ENCODE measurements at places on chromosomes 13 and 19.

DNA sequence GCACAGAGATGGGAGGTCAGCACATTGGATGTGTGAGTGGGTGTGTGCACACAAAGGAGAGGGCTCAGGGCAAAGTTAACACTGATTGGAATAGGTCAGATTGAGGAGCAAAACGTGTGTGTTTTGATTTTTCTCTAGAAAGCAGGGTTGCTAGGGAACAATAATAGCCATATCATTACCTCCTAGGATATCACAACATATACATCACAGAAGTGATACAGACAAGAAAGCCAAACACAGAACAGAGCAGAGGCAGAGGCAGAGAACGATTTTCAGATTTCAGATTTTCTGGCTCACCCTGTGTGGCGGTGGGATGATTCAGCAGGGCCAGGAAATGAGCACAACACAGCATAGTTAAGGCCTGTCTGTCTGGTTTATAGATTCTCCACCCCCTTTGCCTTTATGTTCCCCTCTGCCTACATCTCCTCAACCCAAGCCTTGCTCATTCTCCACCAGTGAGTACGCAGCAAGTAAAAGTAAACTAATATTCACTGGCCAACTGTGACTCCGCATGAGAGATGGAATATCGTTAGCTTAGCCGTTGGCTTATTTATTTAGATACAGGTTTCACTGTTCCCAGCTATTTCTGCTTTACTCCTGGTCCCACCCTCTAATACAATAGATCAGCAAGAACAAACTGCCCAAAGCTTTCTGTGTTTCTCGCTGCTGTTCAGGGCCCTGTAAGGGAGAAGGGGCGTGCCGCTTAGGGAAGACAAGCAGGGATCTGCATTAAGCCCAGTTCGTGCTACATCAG lies 182.7 kb upstream of the TSC22D1 start:
- DNase-seq, result peak; percentile 50

DNA sequence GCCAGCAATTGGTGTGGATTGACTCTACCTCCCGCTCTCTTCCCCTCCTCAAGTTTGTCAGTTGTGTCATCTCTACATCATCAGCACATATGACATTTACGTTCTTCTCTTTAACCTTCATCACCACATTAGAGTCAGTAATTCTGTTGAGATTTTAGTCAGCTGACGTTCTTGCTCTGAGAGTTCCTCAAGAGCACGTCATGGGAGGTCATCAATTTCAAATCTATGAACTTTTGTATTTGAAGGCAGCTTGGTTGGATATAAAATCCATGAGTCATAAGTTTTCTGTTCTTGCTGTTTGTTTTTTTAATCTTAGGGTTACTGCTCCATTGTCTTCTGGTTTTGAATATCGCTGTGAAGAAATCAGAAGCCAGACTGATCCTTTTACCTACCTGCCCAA lies 21.8 kb upstream of the ARGLU1 start:
- DNase-seq, result no peak

DNA sequence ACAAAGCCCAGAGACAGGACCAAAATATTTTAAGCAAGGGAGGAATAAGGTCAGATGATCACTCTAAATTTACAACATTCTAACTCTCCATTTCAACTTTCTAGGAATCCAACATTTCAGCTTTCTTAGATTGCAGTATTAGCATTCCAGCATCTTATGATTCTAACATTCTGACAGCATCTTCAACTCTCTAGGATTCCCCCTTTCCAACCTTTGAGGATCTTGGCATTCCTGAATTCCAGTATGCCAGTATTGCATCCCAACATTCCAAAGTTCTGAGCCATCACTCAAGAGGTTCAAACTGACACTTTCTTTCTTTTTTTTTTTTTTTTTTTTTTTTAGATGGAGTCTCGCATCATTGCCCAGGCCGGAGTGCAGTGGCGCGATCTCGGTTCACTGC lies 13.8 kb downstream of the TGFB1 start:
- no peak for DNase-seq

- DNase-seq, result no peak
Measured at GRCh38 chr19:55133639-55134444, 15.2 kb downstream of the TNNT1 start.

DNA sequence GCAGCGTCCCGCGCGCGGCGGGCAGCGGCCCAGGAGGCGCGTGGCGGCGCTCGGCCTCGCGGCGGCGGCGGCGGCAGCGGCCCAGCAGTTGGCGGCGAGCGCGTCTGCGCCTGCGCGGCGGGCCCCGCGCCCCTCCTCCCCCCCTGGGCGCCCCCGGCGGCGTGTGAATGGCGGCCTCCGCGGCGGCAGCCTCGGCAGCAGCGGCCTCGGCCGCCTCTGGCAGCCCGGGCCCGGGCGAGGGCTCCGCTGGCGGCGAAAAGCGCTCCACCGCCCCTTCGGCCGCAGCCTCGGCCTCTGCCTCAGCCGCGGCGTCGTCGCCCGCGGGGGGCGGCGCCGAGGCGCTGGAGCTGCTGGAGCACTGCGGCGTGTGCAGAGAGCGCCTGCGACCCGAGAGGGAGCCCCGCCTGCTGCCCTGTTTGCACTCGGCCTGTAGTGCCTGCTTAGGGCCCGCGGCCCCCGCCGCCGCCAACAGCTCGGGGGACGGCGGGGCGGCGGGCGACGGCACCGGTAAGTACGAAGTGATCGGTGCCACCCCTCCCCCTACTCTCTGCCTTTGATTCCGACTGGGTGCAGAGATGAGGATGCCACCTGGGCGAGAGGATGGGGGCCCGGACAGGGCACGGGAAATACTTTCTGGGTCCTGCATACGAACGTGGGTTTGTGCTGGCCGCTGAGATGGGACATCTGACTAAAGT lies 874 bp downstream of the TRIM28 start:
- DNase-seq, result no peak

- no peak for DNase-seq
Measured at GRCh38 chr13:29994911-29995595, 144.6 kb upstream of the UBL3 start.

- DNase-seq, result no peak
Measured at GRCh38 chr13:50691681-50692263, 151.7 kb downstream of the DLEU7 start.

DNA sequence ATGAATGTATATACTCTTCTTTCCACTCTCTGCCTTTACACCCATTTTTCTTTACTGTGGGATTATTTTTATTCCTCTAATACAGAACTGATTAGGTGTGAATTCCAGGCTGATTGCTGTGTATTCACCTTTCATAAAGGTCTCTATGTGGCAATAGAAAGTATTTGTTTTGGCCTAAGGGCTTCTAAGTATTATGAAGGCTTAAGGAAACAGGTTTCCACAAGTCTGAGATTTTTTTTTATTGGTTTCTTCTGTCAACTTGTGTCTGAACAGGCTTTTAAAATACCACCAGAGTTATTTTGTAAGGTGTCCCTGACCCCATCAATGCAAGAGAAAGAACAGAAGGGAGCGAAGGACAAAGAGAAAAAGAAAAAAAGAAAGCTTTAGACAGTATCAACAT lies 1102.0 kb upstream of the SPRY2 start:
- no peak for DNase-seq

- no peak for DNase-seq
Measured at GRCh38 chr13:24459234-24459633, 53.3 kb downstream of the PARP4 start.

DNA sequence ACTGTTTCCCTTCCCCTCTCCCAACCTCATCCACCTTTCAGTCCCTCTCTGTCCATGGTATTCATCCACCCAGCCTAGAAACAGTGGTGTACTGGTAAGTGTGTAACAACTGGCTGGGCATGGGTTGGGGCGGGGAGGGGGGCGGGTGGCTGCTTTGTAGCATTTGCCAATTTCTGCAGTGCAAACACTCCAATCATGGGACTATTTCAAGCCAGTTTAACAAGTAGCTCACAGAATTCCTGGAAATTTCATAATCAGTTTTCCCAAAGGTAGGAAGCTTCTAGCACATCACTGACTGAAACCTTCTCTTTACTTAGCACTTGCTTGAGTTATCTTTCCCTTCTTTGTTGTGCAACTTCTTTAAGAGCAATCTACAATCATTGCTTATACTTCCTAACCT lies 100.8 kb upstream of the WASF3 start:
- no peak for DNase-seq

DNA sequence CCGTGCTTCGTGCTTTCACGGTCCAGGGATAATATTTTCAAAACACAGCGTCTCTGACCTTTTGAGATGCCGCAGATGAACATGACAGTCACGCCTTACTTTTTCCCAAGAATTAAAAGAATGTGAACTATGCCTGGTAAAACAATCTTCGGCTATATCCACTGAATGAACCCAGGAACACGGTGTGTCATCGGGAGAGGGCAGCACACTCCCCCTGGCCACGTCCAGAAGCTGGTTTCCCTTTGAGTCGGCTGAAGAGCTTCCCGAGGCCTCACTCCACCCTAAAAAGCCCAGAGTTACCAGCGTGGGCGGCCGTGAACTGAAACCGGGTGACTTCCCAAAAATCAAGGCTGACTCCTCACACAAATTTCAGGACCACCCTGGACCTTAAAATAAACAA lies 22.9 kb upstream of the SHISA2 start:
- no peak for DNase-seq

GRCh38 chr13:73288596-73288995 lies 229.8 kb downstream of the KLF5 start:
- no peak for DNase-seq

DNA sequence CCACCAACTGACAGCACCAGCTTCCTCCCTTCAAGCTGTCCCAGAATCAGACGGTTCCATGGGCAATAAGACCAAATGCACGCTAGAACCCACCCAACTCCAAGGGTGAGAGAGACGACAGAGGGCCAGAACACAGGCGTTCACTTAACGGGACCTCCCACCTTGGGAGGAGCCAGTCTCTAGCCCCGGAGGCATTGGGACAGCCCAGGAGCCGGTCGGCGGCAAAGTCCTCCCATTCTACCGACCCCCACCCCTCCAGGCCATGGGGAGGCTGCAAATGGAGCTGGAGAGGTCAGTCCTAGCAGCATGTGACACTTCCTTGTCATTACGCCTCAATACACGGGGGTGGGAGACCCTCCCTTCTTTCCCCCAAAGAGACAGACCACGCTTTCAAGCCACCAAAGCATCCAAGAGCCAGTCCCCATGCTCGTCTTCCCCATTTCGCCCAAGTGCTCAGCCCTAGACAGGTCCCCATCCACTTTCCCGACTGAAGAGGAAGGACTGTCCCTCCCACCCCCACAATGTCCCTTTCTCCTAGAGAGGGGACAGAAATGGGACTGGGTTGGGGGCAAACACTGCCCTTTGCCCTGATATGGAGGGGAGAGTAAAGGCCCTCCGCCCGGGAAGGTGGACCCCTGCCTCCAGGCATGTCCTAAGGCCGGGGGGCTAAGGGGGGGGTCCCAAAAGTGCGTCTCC lies 964 bp downstream of the KHSRP start:
- peak; percentile 75 for DNase-seq

- no peak for DNase-seq
Measured at GRCh38 chr13:25871389-25872125, 180.3 kb downstream of the SHISA2 start.

DNA sequence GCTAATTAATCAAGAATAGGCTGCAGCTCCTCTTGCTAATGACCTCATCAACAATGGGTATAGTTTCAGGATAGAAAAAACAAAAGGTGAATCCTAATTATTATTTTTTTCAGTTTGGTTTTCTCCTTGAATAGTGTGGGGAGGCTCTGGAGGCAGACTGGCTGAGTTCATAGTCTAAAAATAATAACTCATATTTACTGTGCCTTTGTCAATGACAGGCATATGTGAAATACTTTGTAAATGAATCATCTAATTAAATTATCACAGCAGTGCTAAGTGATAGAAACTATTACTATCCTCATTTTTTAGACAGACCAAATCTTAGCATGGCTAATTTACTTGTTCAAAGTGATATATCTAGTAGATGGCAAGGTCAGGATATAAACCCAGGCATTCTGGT lies 1261.0 kb upstream of the SLC10A2 start:
- DNase-seq, result no peak

- DNase-seq, result no peak
Measured at GRCh38 chr19:40690050-40690692, at the start of gene NUMBL. TSS of gene NUMBL (minus strand) at chr19:40690651. CDS start at chr19:40690483, 168 bp downstream.

DNA sequence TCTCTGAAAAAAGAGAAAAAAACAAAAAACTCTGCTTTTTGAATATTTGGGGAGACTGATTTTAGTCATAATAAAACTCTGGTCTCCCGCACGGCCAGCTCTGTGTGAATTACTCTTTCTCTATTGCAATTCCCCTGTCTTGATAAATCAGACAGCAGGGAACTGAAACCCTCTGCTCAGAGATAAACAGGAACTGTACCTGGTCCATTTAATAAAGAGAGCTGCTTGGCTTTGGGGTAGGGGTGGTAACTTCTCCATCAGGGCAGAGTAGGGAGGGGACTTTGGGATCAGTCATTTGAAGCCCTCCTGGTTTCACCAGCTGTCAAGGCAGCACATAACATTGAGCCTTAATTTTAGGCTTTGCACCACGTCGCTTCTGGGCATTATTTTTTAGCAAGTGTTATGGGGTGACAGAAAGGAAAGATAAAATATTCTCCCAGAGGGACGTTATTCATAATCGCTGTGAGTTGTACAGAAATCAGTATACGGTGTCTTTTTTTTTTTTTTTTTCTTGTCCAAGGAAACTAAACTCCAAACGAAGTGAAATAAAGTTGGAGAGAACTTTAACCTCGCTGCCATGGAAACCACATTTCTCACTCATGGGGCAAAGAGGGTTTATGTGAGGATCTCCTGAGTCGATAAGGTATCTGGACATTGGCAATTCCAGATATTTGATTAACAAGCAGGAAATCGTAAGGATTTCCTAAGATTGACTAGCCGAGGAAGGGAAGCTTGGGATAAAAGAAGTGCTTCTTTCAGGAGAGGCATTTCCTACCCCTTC lies 99.0 kb upstream of the MRI1 start:
- no peak for DNase-seq

- DNase-seq, result no peak
Measured at GRCh38 chr13:45949161-45949560, 97.6 kb upstream of the SIAH3 start.

DNA sequence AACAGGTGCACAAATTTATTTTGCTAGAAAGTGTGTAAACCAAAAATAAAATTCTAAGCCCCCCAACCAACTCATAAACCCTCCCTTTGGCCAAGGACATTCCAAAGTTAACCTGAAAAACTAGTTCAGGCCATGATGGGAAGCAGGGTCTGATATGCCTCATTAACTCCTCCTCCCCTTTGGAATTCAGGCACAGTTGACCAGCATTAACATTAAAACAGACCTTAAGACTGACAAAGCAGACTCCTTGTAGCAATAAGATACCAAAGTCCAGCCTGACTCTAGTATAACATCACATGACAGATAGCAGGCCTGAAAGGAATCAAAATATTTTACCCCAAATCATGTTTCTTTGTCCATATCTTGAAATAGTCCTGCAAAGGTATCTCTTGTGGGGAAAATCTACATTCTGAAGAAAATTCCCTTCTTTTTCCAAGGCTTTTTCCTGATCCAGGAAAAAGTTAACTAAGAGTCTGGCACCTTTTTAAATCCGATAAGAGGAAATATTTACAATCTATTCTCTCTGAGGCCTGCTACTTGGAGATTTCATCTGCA lies 19.7 kb downstream of the NEK5 start:
- no peak for DNase-seq

Data from H54 (cell line).